ENCODE measurements at places on chromosomes 5 and 9. TPM values are rescaled to one million over a fixed set of nuclear protein-coding genes. Genes with fewer than 3 reads are reported as not detected.

GABRP gene
- total RNA-seq, result not detected

- DNase-seq, result peak; percentile 19
- no peaks in the 10 kb centered on the region for H3K36me3 ChIP-seq
- H3K4me3 ChIP-seq, result no peak overlapping the region
- H3K27me3 ChIP-seq, result no peaks in the 10 kb centered on the region
- no peak overlapping the region for H3K27ac ChIP-seq
- H3K4me1 ChIP-seq, result peaks cover 4% of the 10 kb centered on the region
Measured at GRCh38 chr9:130770679-130771442, 64.2 kb upstream of the ABL1 start.

GRCh38 chr5:62969409-62970120 is 390.9 kb downstream of the LRRC70 start:
- no peaks in the 10 kb centered on the region for H3K36me3 ChIP-seq
- no peaks in the 10 kb centered on the region for H3K4me1 ChIP-seq
- no peak overlapping the region for H3K27ac ChIP-seq
- DNase-seq, result no peak

- DNase-seq, result no peak
- H3K27ac ChIP-seq, result no peak overlapping the region
- no peak overlapping the region for H3K4me3 ChIP-seq
- no peaks in the 10 kb centered on the region for H3K4me1 ChIP-seq
Measured at GRCh38 chr5:36482812-36483211, 123.6 kb upstream of the SLC1A3 start.

GRCh38 chr5:145633474-145633873 is 201.7 kb downstream of the PRELID2 start:
- no peaks in the 10 kb centered on the region for H3K4me1 ChIP-seq
- no peak overlapping the region for H3K4me3 ChIP-seq
- H3K27ac ChIP-seq, result no peak overlapping the region
- no peaks in the 10 kb centered on the region for H3K36me3 ChIP-seq
- no peaks in the 10 kb centered on the region for H3K27me3 ChIP-seq
- no peak for DNase-seq

DNA sequence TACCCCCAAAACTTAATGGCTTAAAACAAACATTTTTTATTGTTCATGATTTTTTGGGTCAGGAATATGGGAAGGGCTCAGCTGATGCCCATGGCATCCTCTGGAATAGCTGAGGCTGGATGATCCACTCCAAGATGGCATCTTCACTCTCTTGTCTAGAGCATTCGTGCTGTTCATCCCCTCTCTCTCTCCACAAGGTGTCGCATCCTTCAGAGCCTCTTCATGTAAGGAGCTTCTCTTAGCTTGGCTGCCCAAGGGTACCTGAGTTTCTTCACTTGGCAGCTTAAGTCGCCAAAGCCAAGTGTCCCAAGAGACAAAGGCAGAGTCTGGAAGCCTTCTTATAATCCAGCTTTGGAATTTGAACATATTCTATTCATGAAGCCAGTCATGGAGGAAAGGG is 294.7 kb downstream of the CHSY3 start:
- H3K36me3 ChIP-seq, result no peaks in the 10 kb centered on the region
- no peaks in the 10 kb centered on the region for H3K4me1 ChIP-seq
- no peak overlapping the region for H3K4me3 ChIP-seq
- DNase-seq, result no peak

GRCh38 chr5:139798883-139799282 is 3.3 kb downstream of the PSD2 start:
- H3K36me3 ChIP-seq, result no peaks in the 10 kb centered on the region
- H3K4me1 ChIP-seq, result no peaks in the 10 kb centered on the region
- no peak for DNase-seq
- no peak overlapping the region for H3K27ac ChIP-seq

All from CD8-positive, alpha-beta memory T cell (primary cell).